Fibroblast of skin of left biceps (primary cell): ENCODE measurements at places on chromosomes 6 and 20.

GRCh38 chr6:6191476-6191875 lies 129.0 kb downstream of the F13A1 start:
- no peak for DNase-seq

- DNase-seq, result no peak
Observed at GRCh38 chr20:1992359-1993110, 1.3 kb downstream of the PDYN start.

- no peak for DNase-seq
Observed at GRCh38 chr6:40160826-40161225, 226.6 kb upstream of the MOCS1 start.

GRCh38 chr6:16265351-16266341 lies 27.3 kb downstream of the GMPR start:
- no peak for DNase-seq

DNA sequence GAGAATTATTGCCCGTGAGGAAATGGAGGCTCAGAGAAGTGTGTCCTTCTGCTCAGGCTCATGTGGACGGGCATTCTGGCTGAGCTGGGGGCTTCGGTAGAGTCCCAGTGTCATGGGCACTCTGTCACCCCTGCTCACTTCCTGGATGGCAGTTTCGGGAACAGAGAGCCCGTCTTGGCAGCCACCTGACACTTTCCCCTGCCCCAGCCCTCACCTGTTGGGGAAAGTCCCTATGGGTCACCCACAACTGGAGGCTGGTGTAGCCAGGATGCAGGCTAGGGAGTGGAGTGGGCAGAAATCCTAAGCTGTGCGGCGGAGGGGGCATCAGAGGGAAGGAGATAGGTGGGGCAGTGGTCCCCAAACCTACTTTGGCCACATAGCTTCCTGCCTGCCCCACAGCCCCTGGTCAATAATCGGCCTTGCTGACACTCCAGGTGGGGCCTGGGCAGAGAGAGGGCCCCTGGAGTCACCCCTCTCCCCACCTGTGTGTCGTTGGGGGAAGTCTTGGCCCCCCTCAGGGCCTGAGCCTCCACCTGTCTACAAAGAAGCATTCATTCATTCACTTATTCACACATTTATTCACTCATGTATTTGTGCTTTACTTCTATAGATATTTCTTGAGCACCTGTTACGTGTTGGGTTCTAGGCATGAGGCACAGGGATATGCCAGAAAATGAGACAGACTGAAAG lies 40.5 kb downstream of the SNAI1 start:
- DNase-seq, result no peak

GRCh38 chr20:50711113-50711825 lies 19.9 kb upstream of the RIPOR3 start:
- DNase-seq, result no peak
